ENCODE measurements at places on chromosomes 12 and 14.

DNA sequence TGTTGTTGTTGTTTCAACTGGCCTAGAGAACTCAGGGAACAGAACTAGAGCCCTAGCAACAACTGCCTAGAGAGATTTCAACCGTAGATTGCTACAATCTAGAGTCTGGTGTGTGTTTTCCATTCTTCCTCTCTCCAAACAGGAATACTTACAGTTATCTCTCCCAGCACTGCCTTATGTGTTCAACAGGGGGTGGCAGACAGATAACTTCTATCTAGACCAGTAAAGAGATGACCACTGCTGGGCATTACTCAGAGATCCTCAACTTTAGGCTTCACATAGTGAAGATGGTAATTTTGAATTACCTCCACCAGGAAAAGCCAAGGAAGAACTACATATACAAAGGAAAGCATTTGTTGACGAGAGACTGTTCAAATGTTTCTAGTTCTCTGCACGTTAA is 4.8 kb downstream of the TXNDC16 start:
- DNase-seq: no peak

DNA sequence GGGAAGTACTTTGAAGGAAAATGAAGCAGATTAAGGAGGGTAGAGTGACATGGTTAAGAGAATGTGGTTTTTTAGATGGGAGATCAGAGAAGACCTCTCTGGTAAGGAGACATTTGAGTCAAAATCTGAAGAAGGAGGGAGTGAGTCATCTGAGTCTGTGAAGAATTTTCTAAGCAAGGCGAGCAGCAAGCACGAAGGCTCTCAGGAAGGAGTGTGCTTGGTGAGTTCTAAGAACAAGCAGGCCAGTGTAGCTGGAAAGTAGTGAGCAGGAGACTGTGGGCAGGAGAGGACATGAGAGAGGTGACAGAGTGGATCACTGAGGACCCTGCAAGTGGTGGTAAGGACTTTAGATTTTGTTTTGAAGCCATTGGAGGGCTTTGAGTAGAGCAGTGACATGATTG is 76.3 kb upstream of the FUT8 start:
- DNase-seq: peak; percentile 41

- DNase-seq: no peak
These were observed 686.4 kb downstream of the GALC start for GRCh38 chr14:87306409-87307168.

DNA sequence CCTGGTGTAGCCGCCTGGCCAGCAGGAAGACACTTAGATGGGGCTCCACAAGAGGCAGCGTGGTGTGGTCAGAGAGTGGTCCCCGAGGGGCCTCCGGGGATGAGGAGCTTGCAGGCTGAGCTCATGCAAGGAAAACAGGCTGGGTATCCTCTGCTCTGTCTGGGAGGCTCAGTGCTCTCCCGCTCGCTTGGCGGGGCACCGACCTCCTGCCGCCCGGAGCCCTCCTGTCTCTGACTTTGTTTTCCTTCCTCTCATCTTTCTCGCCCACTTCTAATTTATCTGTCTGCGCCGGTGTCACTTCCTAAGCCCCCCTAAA is 31.3 kb upstream of the DLK1 start:
- DNase-seq: no peak

- no peak for DNase-seq
These were observed 58.3 kb upstream of the PTPRB start for GRCh38 chr12:70695361-70696023.

GRCh38 chr14:96497087-96497486 is 5.1 kb upstream of the PAPOLA start:
- DNase-seq: no peak

- no peak for DNase-seq
These were observed 46.7 kb upstream of the ATP23 start for GRCh38 chr12:57894399-57895292.

- no peak for DNase-seq
These were observed 2.3 kb upstream of the MAP3K9 start for GRCh38 chr14:70811578-70811977.

- DNase-seq: no peak
These were observed 77.9 kb upstream of the BBS10 start for GRCh38 chr12:76426160-76426559.

GRCh38 chr14:64789696-64790095 is 85.5 kb downstream of the PLEKHG3 start:
- no peak for DNase-seq

- DNase-seq: peak; percentile 6
These were observed 143.1 kb upstream of the SLC16A7 start for GRCh38 chr12:59452746-59453145.

GRCh38 chr14:97730706-97731105 is 933.5 kb downstream of the VRK1 start:
- no peak for DNase-seq

DNA sequence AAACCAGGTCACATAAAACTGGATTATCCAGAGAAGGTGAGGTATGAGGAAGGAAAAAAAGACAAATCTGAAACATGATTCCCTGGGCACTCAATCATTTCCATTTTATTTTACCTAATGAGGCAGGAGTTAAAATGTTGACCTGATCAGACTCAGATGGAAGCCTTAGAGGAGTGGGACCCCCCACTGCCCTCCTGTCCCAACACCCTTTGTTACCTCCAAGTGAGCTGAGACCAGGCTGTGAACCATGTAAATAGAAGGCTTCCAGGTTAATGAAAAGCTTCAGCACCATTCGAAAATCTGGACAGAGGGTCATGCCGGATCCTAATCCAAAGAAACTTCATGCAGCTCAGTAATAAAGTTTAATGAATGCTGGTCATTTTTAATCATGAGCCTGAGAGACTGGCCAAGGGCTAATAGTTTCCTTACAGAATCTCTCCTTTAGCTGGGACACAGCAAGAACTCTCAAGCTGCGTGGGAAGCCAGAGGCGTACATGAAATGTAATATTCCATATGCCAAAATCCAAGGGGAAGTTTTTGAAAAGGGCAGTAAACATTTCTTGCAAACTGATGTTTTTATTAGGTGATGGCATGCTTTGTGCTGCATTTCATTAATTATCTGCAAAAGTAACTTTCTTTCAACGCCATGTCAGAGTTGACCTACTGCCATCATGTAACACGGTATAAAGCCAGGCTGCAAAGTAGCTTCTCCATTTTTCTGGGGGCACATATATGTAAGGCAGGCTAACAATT is 183.0 kb downstream of the PAX9 start:
- DNase-seq: no peak

- no peak for DNase-seq
These were observed 117.3 kb upstream of the LMNTD1 start for GRCh38 chr12:25670076-25671055.

DNA sequence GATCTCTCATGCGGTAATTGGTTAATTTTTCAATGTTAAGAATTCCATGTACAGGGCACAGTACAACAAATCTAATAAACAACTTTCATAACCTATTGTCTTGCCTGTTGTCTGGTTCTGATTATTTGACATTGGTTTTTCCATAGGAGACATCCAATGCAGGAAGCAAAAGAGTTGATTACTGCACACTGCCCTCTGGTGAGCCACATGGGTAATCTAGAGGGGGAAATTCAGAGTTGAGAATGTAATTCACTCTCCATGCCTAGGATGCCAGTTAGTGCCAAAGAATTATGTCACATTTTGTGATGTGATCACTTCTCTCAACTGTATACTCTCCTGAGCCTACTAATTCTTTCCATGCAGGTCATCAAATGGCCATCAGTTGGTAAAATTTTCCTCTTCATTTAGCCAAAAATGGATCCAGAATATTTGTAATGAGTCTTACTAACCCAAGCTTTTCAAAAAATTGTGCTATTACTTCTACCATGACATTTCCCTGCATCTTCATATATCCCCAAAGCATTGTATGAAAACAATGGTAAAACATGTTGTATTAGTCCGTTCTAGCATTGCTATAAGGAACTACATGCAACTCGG is 17.7 kb upstream of the CCDC91 start:
- peak; percentile 70 for DNase-seq

Measured in fibroblast of lung (primary cell).